ENCODE measurements at places on chromosomes 7 and 10. TPM values are rescaled to one million over a fixed set of nuclear protein-coding genes. Genes with fewer than 3 reads are reported as not detected.

- no peaks in the 10 kb centered on the region for H3K4me1 ChIP-seq
- DNase-seq = no peak
- no peak overlapping the region for H3K4me3 ChIP-seq
- no peaks in the 10 kb centered on the region for H3K36me3 ChIP-seq
- H3K27ac ChIP-seq = no peak overlapping the region
These were observed 28.7 kb downstream of the GIMAP8 start for GRCh38 chr7:150479023-150479716.

- H3K4me1 ChIP-seq = no peaks in the 10 kb centered on the region
- H3K27ac ChIP-seq = no peak overlapping the region
- H3K4me3 ChIP-seq = no peak overlapping the region
- no peaks in the 10 kb centered on the region for H3K27me3 ChIP-seq
These were observed 28.9 kb upstream of the ERCC6 start for GRCh38 chr10:49567810-49568209.

GRCh38 chr7:95684505-95684904 is 87.8 kb upstream of the DYNC1I1 start:
- H3K36me3 ChIP-seq = no peaks in the 10 kb centered on the region
- no peaks in the 10 kb centered on the region for H3K4me1 ChIP-seq
- DNase-seq = no peak
- no peak overlapping the region for H3K27ac ChIP-seq

GRCh38 chr7:136517971-136518370 is 350.5 kb upstream of the CHRM2 start:
- H3K36me3 ChIP-seq = no peaks in the 10 kb centered on the region
- H3K4me1 ChIP-seq = no peaks in the 10 kb centered on the region
- H3K4me3 ChIP-seq = no peak overlapping the region
- no peaks in the 10 kb centered on the region for H3K27me3 ChIP-seq

DNA sequence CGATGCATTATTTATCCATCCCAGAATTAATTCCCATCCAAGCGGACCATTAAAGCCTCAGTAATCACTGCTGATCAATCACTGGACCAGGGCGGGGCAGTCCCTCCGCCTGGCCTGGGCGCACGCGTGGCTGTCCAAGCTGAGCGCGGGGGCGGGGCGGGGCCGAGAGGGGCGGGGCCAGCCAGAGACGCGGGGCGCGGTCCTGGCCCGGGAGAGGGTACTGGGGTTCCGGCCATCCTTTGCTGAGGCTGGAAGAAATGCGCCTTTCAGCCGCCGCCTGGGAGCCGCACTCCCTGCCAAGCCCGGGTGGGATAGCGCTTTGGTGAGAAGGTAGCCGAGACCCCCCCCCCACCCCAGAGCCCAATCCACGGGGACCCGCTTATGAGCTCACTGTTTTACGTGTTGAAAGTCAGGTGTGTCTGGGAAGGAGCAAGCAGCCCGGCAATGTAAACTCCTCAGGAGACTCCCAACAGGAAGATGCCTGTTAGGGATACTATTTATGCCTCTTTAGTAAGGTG is at the start of gene ARHGAP22:
ARHGAP22 (minus strand) TSS at position 83 of the 518 bp plus-strand sequence. CDS start 277 bp downstream, outside the sequence.
- H3K27me3 ChIP-seq = peaks cover 30% of the 10 kb centered on the region
- peak within 1 kb of the TSS; percentile 16 for H3K4me3 ChIP-seq
- peak; percentile 43 for DNase-seq
- no peaks in the 10 kb centered on the region for H3K4me1 ChIP-seq

DNA sequence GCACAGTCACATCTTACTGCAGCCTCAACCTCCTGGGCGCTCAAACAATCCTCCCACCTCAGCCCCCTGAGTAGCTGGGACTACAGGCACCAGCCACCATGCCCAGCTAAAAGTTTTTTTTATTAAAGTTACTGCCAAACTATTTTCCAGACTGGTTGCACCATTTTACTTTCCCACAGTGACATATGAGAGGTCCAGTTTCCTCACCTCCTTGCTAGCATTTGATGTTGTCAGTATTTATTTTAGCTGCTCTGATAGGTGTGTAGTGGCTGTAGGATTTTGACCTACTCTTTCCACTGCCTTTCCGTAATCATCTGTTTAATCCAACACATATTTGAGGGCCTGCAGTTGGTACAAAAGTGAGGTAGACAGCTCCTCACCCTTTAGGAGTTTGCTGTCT is 5.4 kb upstream of the UBE3C start:
- no peak overlapping the region for H3K27ac ChIP-seq
- H3K27me3 ChIP-seq = peaks cover 7% of the 10 kb centered on the region
- DNase-seq = no peak
- no peaks in the 10 kb centered on the region for H3K36me3 ChIP-seq
- no peak overlapping the region for H3K4me3 ChIP-seq

- peak; percentile 91 for DNase-seq
- no peaks in the 10 kb centered on the region for H3K36me3 ChIP-seq
- no peak overlapping the region for H3K27ac ChIP-seq
- no peaks in the 10 kb centered on the region for H3K4me1 ChIP-seq
- no peak overlapping the region for H3K4me3 ChIP-seq
These were observed 112.3 kb downstream of the JCAD start for GRCh38 chr10:29946953-29947700.

DNA sequence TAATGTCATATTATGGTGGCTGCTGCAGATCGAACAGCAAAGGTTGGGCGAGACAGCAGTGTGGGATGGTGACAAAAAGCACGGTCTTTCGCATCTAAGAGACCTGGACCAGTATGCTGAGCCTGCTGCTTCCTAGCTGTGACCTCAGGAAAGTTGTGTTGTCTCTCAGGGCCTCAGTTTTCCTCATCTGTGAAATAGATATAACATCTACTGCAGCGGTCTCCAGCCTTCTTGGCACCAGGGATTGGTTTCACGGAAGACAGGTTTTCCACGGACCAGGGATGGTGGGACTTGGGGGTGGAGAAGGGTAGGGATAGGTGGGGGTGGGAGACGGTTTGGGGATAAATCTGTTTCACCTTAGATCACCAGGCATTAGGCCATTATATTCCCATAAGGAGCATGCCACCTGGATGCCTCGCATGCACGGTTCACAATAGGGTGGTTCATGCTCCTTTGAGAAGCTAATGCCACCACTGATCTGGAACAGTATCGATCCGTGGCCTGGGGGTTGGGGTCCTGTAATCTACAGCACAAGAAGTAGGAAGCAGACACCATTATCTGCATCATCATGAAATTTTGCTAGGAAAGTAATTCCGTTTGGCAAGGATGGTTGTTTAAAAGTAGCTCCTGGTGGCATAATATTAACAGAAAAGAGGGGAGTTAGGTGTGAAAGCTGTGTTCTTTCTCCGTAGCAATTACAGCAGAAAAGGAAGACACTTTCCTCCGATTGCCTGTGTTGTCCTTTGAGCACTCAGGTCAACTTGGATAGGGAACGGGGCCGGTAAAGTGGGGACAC is 10.8 kb downstream of the KLF6 start:
- H3K4me1 ChIP-seq = no peaks in the 10 kb centered on the region
- peaks cover 39% of the 10 kb centered on the region for H3K27me3 ChIP-seq
- H3K27ac ChIP-seq = no peak overlapping the region
- no peak for DNase-seq

- H3K27ac ChIP-seq = peak overlapping the region; percentile 59
- peaks cover 43% of the 10 kb centered on the region for H3K4me1 ChIP-seq
- no peaks in the 10 kb centered on the region for H3K36me3 ChIP-seq
- H3K27me3 ChIP-seq = no peaks in the 10 kb centered on the region
- H3K4me3 ChIP-seq = no peak overlapping the region
These were observed 127.1 kb downstream of the CLEC2L start for GRCh38 chr7:139650429-139651100.

FAM25G gene
- not detected for total RNA-seq

- H3K27ac ChIP-seq = no peak overlapping the region
- no peak for DNase-seq
- no peaks in the 10 kb centered on the region for H3K36me3 ChIP-seq
These were observed 36.1 kb downstream of the MAD1L1 start for GRCh38 chr7:2196381-2197378.

LRRD1 gene
- total RNA-seq = 0.51 TPM

- peaks cover 16% of the 10 kb centered on the region for H3K4me1 ChIP-seq
- H3K4me3 ChIP-seq = no peak overlapping the region
- peak; percentile 21 for DNase-seq
- no peaks in the 10 kb centered on the region for H3K27me3 ChIP-seq
- H3K36me3 ChIP-seq = no peaks in the 10 kb centered on the region
These were observed 361.8 kb downstream of the GATA3 start for GRCh38 chr10:8416192-8416701.

GTPBP10 gene
- 5.4 TPM for total RNA-seq

GRCh38 chr7:28054531-28055160 is 125.9 kb downstream of the JAZF1 start:
- H3K27ac ChIP-seq = no peak overlapping the region
- H3K4me3 ChIP-seq = no peak overlapping the region
- no peaks in the 10 kb centered on the region for H3K36me3 ChIP-seq
- DNase-seq = no peak
- no peaks in the 10 kb centered on the region for H3K27me3 ChIP-seq

SLC26A5 gene
- total RNA-seq = 0.15 TPM

- no peak for DNase-seq
- H3K4me1 ChIP-seq = no peaks in the 10 kb centered on the region
- H3K27ac ChIP-seq = no peak overlapping the region
- H3K36me3 ChIP-seq = no peaks in the 10 kb centered on the region
These were observed 27.2 kb downstream of the C10orf67 start for GRCh38 chr10:23317416-23317815.

- H3K36me3 ChIP-seq = no peaks in the 10 kb centered on the region
- no peaks in the 10 kb centered on the region for H3K27me3 ChIP-seq
- H3K4me1 ChIP-seq = no peaks in the 10 kb centered on the region
- H3K4me3 ChIP-seq = no peak overlapping the region
- no peak overlapping the region for H3K27ac ChIP-seq
- DNase-seq = peak; percentile 2
These were observed 46.0 kb downstream of the RNF133 start for GRCh38 chr7:122652876-122653275.

DNA sequence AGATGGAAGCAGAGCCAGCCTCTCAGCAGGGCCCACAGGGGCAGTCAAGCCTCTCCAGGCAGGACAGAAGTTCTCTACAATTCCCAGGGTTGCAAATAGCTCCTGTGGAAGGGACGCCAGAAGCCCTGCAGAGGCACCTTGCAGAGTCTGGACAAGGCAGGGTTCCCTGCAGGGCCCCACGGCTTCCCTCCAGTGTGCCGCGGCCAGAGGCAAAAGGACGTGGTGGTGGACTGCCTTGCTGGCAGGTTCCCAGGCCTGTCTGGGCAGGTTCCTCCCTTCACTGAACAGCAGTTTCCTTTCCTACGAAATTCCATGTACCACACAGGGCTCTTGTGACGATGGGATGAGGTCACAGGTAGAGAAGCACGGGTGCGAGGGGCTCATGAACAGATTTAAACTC is 25.1 kb downstream of the UPP1 start:
- H3K4me3 ChIP-seq = no peak overlapping the region
- no peaks in the 10 kb centered on the region for H3K36me3 ChIP-seq
- DNase-seq = no peak
- no peak overlapping the region for H3K27ac ChIP-seq

GRCh38 chr7:87886875-87887274 is 10.6 kb downstream of the DBF4 start:
- DNase-seq = peak; percentile 28
- H3K4me1 ChIP-seq = no peaks in the 10 kb centered on the region
- no peak overlapping the region for H3K4me3 ChIP-seq
- H3K27me3 ChIP-seq = no peaks in the 10 kb centered on the region

GRCh38 chr7:84824057-84824651 is 362.7 kb downstream of the SEMA3D start:
- H3K4me3 ChIP-seq = no peak overlapping the region
- no peaks in the 10 kb centered on the region for H3K36me3 ChIP-seq
- DNase-seq = no peak
- no peak overlapping the region for H3K27ac ChIP-seq
- no peaks in the 10 kb centered on the region for H3K4me1 ChIP-seq

MUC3A gene
- total RNA-seq = not detected

FAM13C gene
- total RNA-seq = 11.2 TPM

- H3K4me1 ChIP-seq = no peaks in the 10 kb centered on the region
- no peaks in the 10 kb centered on the region for H3K27me3 ChIP-seq
- no peak overlapping the region for H3K4me3 ChIP-seq
- H3K36me3 ChIP-seq = no peaks in the 10 kb centered on the region
- DNase-seq = no peak
These were observed 203.0 kb downstream of the CCSER2 start for GRCh38 chr10:84531396-84531795.

DNA sequence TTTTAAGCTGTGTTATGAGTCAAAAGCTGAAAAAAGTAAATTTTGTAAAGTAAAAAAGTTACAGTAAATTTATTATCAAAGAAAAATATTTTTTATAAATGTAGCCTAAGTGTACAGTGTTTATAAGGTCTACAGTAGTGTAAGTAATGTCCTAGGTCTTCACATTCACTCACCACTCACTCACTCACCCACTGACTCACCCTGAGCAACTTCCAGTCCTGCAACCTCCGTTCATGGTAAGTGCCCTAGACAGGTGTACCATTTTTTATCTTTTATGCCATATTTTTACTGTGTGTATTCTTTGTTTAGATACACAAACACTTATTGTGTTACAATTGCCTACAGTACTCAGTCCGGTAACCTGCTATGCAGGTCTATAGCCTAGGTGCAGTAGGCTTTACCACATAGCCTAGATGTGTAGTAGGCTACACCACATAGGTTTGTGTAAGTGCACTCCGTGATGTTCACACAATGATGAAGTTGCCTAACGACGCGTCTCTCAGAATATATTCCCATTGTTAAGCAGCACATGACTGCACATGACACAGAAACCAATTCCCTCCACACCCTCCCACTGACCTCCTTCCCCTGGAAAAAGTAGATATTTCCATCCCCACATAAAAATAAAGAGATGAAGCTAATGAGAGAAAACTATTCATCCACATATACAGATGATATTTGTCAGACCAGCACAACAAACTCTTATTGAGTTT is 44.8 kb upstream of the FGL2 start:
- no peaks in the 10 kb centered on the region for H3K27me3 ChIP-seq
- H3K36me3 ChIP-seq = no peaks in the 10 kb centered on the region
- H3K4me3 ChIP-seq = no peak overlapping the region

RNF133 gene
- total RNA-seq = 0.80 TPM

DNA sequence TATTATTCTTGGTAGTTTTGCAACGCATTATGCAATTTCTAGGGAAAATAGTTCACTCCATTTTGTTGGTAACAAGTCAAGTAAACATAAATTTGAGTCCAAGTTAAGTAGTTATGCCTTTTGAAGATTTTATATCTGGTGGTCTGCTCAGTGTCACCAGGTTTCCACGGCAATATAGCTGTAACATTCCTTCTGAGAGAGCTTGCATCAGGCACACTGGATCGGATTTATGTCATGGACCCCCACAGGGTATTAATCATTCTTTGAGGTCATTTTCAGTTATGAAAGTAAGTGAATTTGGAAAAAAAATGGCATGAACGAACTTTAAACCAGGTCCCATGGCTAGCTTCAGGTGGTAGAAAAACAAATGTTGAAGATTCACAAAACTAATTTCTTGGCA is 136.3 kb downstream of the POLR1F start:
- DNase-seq = peak; percentile 34
- H3K4me3 ChIP-seq = no peak overlapping the region
- H3K27ac ChIP-seq = no peak overlapping the region
- peaks cover 5% of the 10 kb centered on the region for H3K4me1 ChIP-seq
- no peaks in the 10 kb centered on the region for H3K27me3 ChIP-seq
- H3K36me3 ChIP-seq = no peaks in the 10 kb centered on the region

NEBL gene
- 270 TPM for total RNA-seq

BICC1 gene
- total RNA-seq = 11.3 TPM
